CD4-positive, alpha-beta memory T cell (primary cell): ENCODE measurements at places on chromosomes 1 and 21.

- no peak for DNase-seq
These were observed 8.0 kb upstream of the DNM3 start for GRCh38 chr1:171833091-171833825.

DNA sequence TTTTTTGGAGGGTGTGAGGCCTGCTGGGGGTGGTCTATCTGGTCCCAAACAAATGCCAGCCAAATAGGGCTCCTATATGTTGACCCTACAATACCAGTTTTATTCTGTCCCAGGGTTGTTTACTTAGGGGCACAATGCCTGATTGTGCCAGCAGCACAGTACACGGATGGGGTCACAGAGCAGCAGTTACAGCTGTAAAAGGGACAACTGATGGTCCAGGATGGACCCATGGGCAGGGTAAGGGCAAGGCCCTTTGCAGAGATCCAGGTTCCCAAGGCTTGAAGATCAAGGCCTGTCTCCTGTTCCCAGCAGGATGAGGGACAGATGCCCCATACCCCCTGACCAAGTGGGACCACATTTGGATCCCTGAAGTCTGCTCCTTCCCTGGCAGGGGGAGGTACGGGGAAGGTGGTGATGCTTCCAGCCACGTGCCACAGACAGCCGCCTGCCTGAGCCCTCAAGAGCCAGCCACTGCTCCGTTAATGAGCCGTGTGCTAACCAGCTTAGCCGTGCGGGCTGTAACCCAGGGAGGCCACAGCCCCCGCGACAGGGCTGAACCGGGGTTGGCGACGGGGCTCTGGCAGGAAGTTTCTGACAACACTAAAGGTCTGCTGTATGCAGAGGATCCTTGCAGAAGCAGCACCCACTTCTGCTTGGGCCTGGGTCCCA lies 18.2 kb downstream of the SLC6A9 start:
- DNase-seq = no peak

- no peak for DNase-seq
These were observed 473.0 kb upstream of the VAMP3 start for GRCh38 chr1:7298145-7298544.

DNA sequence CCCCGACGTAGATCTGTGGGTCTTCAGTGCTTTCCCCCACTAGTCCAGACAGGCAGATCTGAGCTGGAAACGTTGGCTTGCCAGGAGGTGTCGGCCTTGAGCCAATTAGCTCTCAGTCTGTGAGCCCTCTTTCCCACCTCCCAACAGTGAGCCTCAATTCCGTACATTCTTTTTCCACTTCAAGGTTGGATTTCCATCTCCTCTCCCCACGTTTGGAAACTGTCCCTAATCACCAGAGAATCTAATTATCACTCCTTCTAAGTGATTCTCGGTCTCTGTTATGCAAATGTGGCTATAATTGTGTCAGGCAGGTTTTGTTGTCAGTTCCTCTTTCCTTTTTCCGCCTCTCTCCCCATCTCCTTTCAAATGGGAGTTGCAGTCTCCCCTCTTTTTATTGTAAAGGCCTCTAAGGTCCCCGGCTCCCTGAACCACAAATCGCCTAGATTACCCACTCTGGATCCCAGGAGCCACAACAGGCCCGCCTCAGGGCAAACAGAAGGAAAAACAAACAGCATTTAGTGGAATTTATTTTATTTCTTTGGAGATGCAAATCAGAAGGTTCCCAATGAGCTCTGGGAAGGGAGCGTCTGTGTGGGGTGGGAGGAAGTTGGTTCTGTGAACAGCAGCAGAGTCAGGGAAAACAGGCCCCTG lies 29.4 kb upstream of the LRRN2 start:
- DNase-seq = no peak
